ENCODE measurements at places on chromosomes 16 and 17. TPM values are rescaled to one million over a fixed set of nuclear protein-coding genes. Genes with fewer than 3 reads are reported as not detected.

CDH5 gene
- not detected for total RNA-seq

PRSS53 gene
- total RNA-seq, result 3.4 TPM

TMEM114 gene
- not detected for total RNA-seq

SULT1A4 gene
- total RNA-seq, result 2.4 TPM

TPSAB1 gene
- not detected for total RNA-seq

IL34 gene
- not detected for total RNA-seq

TOP2A gene
- 301 TPM for total RNA-seq

POLR2A gene
- total RNA-seq, result 180 TPM

MTHFSD gene
- total RNA-seq, result 17.9 TPM

RNF222 gene
- not detected for total RNA-seq

CCL5 gene
- 133 TPM for total RNA-seq

FAM117A gene
- 20.9 TPM for total RNA-seq

CEP295NL gene
- not detected for total RNA-seq

GJD3 gene
- not detected for total RNA-seq

NPW gene
- total RNA-seq, result 2.0 TPM

AANAT gene
- total RNA-seq, result not detected

TMIGD1 gene
- not detected for total RNA-seq

CIBAR2 gene
- total RNA-seq, result not detected

TBX6 gene
- total RNA-seq, result 2.3 TPM

KLHL11 gene
- total RNA-seq, result 25.2 TPM

DYNC1LI2 gene
- 39.1 TPM for total RNA-seq

TUBG2 gene
- 9.3 TPM for total RNA-seq

RNF157 gene
- total RNA-seq, result 28.0 TPM
